ENCODE measurements at places on chromosomes 2 and 18.

DNA sequence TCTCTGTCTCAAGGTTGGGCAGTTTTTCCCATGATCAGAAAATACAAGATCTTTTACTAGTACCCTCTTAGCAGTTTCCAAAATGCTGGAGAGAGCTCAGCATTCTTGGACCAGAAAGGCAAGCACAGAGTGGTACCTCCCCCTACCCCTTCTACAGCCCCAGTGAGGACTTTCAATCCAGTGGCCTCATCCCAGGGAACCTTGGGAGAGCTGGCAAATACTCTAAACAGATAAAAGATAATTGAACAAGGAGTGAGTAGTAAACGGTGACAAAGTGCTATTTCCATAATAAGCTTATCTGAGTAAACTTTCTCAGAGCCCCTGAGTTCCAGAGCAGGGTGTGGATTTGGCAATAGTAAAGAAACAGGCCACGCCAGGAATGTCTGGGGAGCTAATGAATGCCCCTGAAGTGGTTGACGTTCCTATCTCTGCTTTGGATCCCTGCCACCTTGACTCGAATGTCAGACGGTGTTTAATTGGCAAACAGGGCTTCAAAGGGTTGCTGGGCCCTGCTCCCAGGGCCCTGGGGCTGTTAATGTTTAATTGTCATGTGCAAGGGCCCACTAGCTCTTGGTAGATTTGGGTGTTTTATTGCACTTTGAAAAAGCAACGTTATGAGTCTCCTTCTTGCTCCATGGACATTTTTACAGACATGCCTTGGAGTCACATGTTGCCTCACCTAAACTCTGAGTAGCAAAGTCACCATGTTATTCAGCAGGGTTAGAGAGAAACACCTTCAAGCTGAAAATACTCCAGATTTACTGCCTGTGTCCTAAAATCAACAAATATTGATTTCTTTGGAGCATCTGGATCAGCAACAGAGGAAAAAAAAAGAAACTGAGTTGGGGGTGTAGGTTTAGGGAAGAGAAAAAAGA, 239.9 kb downstream of the CYRIA start:
- DNase-seq: no peak

DNA sequence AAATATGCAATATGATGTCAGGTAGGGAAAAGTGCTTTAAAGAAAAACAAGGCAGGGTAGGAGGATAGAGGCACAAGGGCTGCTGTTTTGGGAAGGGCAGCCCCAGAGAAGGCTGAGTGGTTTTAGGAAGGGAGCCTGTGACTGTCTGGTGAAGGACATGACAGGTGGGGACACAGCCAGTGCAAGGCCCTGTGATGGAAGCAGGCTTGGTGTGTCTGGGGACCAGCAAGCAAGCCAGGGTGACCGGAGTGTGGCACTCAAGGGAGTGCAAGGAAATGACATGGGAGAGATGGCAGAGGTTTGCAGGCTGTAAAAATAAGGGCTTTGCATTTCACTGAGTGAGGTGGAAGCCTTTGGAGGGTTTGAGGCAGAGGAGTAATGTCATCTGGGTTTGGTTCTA, 62.0 kb downstream of the LTBP1 start:
- no peak for DNase-seq

DNA sequence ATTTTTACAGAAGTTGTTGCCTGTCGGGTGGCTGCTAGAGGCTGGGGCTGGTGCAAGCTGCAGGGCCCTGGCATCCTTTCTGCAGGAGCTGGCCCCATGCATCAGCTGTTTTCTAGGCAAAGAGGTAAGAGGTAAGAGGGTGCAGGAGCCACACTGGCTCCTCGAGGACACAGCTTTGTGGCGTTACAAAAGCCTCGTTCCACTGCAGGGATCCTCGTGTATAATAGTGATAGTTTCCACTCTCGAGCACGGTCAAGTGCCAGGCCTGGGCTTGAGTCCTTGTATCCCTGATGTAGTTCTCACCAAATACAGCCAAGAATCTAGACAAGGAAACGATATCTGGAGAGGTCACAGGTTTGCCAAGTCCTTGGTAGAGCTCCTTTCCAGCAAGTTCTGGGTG, 33.2 kb upstream of the FHOD3 start:
- no peak for DNase-seq

DNA sequence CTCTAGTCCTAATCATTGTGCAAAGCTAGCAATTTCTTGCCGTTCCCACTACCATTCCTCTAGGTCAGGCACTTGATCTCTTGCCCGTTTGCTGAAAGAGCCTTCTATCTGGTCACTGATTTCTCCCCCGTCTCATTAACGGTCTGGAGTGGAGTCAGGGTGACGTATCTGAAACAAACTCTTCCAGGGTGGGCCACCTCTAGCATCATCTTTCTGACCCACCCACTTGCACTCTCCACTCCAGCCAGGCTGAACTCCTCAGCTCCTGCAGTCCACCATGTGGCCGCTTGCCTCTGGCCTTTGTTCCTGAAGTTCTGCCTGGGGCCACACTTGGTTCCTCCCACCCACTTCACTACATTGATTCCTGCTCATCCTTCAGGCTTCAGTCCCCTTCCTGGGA, 13.3 kb downstream of the BCL2 start:
- DNase-seq: no peak

Data from H54 (cell line).